ENCODE measurements at places on chromosomes 2 and 18.

DNA sequence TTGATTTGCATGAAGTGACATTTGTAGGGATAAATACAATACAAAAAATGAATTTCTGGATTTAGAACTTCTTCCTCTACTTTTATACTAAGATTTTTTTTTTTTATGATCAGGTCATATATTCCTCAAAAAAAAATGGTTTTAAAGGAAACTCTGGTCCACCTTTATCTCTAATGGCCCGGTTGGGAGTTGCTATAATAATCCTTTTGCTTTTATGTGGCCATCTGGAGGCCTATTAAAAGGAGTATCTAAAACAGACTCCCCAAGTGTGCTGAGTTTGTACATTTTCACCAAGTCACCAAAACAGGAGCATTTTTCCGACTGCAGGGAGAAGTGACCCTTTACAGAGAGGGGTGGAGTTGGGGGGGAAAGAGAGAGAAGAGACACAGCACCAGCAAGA is 329.2 kb upstream of the FIGN start:
- no peak overlapping the region for H3K27ac ChIP-seq
- no peak for DNase-seq
- no peaks in the 10 kb centered on the region for H3K27me3 ChIP-seq
- H3K4me1 ChIP-seq = no peaks in the 10 kb centered on the region
- no peaks in the 10 kb centered on the region for H3K36me3 ChIP-seq

- peak overlapping the region; percentile 95 for H3K27ac ChIP-seq
- H3K36me3 ChIP-seq = no peaks in the 10 kb centered on the region
- no peak overlapping the region for H3K4me3 ChIP-seq
- DNase-seq = peak; percentile 88
Measured at GRCh38 chr2:60353863-60354262, 199.6 kb downstream of the BCL11A start.

DNA sequence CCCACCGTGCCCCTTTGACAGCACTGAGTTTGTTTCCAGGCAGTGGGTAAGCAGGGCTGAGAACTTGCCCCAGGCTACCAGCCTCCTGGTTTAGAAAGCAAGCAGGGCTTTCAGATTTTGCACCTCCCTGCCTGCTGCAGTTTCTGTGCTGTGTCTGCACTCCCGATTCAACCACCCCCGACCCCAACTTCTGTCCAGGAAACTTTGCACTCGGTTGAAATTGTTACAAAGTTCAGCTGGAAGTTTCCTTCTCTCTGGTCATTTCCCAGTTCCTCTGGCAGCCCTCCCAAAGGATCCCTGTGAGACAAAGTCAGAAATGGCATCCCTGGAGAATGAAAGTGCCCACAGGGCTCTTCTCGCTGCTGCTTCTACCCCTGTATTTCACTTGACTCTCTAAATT is 12.4 kb upstream of the UPP2 start:
- DNase-seq = no peak
- H3K36me3 ChIP-seq = no peaks in the 10 kb centered on the region
- no peak overlapping the region for H3K4me3 ChIP-seq
- no peak overlapping the region for H3K27ac ChIP-seq
- H3K4me1 ChIP-seq = no peaks in the 10 kb centered on the region

GRCh38 chr2:156456616-156457015 is 20.4 kb downstream of the GPD2 start:
- no peaks in the 10 kb centered on the region for H3K36me3 ChIP-seq
- no peak for DNase-seq
- H3K27ac ChIP-seq = no peak overlapping the region
- peaks cover 8% of the 10 kb centered on the region for H3K4me1 ChIP-seq
- no peaks in the 10 kb centered on the region for H3K27me3 ChIP-seq

DNA sequence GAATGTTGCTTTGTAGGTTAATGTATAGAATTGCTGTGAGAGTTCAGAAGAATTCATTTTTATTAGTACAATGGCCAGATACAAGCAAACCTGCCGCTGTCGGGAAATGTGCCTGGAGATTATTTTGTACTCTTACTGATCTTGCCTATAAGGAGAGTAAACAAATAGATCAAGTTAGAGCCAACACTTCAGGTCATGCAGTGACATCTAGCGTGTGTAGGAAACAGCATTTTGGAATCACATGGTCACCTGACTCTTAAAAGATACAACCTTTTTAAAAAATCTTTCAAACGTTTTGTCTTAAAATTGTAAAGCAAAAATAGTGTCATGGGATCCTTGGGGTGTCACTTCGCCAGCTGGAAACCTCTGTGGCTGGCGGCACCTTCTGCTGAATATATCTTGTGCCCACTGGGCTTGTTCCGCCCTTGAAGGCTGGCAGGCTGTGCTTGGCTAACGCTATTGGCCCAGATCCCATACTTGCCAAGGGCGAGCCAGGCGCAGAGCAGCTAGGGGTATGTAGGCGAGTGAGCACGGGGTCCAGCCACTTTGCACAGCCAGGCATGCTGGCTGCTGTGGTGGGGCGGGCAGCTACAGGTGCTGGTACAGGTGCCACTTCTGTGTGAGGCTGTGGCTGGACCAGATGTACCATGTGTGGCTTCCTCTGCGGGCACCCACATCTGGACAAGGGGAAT is 19.5 kb upstream of the RPRM start:
- H3K27me3 ChIP-seq = no peaks in the 10 kb centered on the region
- no peaks in the 10 kb centered on the region for H3K36me3 ChIP-seq
- H3K4me3 ChIP-seq = no peak overlapping the region
- no peak for DNase-seq
- no peaks in the 10 kb centered on the region for H3K4me1 ChIP-seq
- no peak overlapping the region for H3K27ac ChIP-seq

Measured in B cell (primary cell).